ENCODE measurements at places on chromosomes 16 and 17.
A peak's percentile ranks its signal among the peaks of the same experiment; 100 is the strongest.

- DNase-seq = no peak
These were observed 27.9 kb downstream of the CPPED1 start for GRCh38 chr16:12775656-12776236.

- DNase-seq = no peak
These were observed 83.2 kb upstream of the GNAO1 start for GRCh38 chr16:56108056-56108471.

DNA sequence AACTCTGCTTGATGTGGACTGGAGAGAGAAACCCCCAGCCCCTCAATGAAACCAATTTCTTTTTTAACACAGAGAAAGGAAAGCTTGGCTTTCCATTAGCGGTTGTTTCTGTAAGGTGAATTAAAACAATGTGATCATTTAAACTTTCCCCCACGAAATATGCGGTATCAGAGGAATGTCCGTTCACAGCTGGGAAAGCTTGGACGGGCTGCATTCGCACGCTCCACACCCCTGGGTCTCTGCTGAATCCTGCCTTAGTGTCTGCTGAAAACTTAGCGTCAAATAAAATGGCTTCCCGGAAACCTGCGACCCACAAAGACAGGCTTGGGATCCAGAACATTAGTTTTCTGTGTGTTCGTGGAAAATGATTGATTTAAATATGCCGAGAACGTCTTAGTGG is 71.7 kb downstream of the C16orf95 start:
- DNase-seq = no peak

DNA sequence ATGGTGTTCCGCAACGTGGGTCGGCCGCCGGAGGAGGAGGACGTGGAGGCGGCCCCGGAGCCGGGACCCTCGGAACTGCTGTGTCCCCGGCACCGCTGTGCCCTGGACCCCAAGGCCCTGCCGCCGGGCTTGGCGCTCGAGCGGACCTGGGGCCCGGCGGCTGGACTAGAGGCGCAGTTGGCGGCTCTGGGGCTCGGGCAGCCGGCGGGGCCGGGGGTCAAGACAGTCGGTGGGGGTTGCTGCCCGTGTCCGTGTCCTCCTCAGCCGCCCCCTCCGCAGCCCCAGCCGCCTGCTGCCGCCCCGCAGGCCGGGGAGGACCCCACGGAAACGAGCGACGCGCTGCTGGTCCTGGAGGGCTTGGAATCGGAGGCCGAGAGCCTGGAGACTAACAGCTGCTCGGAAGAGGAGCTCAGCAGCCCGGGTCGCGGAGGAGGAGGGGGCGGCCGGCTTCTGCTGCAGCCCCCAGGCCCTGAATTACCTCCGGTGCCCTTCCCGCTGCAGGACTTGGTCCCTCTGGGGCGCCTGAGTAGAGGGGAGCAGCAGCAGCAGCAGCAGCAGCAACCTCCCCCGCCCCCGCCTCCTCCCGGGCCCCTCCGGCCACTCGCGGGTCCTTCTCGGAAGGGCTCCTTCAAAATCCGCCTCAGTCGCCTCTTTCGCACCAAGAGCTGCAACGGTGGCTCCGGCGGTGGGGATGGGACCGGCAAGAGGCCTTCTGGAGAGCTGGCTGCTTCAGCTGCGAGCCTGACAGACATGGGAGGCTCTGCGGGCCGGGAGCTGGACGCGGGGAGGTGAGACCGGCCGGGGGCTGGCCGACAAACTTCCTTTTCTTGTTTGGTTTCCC is 821 bp downstream of the SOCS7 start:
- DNase-seq = no peak

DNA sequence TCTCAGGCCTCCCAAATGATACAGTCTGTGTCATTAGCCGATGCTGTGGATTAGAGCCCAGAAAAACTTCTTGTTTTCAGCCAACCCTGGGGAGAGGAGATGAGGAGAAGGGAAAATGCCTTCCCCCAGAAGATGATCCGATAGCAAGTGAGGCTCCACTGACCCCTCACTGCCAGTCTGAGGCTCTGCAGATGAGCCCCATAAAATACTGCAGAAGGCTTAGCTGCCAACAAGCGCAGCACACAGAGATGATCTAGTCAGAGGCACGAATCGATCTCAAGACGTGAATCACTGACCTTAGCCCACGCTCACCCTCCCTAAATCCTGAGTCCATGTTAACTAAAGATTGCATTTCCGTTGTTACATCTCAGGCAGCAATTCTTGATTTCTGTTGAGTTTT is 31.5 kb downstream of the SALL1 start:
- no peak for DNase-seq

GRCh38 chr16:24116046-24116776 is 139.9 kb upstream of the CACNG3 start:
- no peak for DNase-seq

DNA sequence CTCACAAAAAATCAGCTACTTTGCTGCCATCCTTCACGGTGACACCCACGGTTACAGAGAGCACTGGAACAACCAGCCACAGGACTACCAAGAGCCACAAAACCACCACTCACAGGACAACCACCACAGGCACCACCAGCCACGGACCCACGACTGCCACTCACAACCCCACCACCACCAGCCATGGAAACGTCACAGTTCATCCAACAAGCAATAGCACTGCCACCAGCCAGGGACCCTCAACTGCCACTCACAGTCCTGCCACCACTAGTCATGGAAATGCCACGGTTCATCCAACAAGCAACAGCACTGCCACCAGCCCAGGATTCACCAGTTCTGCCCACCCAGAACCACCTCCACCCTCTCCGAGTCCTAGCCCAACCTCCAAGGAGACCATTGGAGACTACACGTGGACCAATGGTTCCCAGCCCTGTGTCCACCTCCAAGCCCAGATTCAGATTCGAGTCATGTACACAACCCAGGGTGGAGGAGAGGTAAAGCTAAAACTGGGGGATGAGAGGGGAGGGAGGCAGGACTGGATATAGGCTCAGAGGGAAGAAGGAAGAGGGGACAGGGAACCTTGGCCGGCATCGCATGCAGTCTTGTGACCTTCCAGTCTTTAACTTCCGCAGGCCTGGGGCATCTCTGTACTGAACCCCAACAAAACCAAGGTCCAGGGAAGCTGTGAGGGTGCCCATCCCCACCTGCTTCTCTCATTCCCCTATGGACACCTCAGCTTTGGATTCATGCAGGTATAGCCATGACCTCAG is 581 bp downstream of the CD68 start:
- no peak for DNase-seq

DNA sequence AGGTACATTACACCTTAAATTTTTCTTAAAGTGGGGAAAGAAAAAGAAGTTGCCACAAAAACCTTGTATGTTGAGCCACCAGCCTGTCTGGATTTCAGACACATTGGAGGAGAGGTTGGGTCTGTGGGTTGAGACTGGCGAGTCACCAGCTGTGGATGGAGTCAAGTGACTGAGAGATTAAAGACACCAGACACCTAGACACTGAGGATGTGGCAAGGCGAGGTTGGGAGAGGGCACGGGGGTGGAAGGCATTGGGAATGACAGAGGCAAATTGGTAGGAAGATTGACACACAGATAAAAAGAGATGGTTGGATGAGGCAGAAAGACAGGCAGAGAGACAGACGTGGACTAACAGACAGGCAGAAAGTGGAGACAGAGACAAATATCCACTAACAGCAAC is 49.6 kb downstream of the KCNJ12 start:
- DNase-seq = no peak

GRCh38 chr16:48820379-48820778 is 210.4 kb upstream of the N4BP1 start:
- DNase-seq = no peak

- DNase-seq = no peak
These were observed 32.4 kb downstream of the NDEL1 start for GRCh38 chr17:8468127-8468526.

DNA sequence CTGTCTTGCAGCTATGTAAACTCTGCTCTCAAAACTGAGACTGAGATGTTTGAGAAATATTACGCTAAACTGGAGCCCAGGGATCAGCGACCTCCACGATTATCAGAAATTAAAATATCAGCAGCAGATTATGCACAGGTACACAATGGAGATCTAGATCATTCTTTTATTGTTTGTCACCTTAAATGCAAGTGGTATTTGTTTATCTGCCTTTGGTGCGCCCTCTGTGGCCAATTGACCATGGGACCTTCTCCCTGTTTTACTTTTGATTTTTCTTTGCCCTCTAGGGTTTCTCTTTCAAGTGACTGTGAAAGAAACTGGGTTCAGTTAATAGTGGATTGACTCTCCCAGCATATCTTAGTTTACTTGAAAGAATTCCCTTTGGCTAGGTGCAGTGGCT is 42.1 kb downstream of the PRSS54 start:
- no peak for DNase-seq

- DNase-seq = no peak
These were observed 42.4 kb upstream of the MEAK7 start for GRCh38 chr16:84546669-84547545.

- DNase-seq = no peak
These were observed 111.9 kb downstream of the MRTFB start for GRCh38 chr16:14182999-14183398.

GRCh38 chr16:81432937-81433557 is 11.6 kb upstream of the CMIP start:
- no peak for DNase-seq

DNA sequence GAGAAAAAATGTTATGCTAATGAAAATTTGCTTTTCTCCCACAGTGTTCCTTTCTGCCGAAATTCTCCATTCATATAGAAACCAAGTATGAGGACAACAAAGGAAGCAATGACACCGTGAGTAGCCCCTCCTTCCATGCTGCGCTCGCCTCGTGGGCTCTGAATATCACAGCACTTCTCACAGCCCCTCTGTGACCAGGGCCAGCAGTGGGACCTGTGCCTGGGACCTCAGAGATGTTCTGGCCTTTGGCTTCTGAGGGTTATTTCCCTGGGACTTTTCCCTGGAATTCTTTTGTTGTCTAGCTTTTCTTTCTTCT is 139.6 kb upstream of the NOL11 start:
- DNase-seq = no peak

GRCh38 chr16:86984991-86985647 is 332.1 kb downstream of the C16orf95 start:
- DNase-seq = no peak

GRCh38 chr17:77398274-77398673 is 257.5 kb downstream of the SEC14L1 start:
- DNase-seq = no peak

DNA sequence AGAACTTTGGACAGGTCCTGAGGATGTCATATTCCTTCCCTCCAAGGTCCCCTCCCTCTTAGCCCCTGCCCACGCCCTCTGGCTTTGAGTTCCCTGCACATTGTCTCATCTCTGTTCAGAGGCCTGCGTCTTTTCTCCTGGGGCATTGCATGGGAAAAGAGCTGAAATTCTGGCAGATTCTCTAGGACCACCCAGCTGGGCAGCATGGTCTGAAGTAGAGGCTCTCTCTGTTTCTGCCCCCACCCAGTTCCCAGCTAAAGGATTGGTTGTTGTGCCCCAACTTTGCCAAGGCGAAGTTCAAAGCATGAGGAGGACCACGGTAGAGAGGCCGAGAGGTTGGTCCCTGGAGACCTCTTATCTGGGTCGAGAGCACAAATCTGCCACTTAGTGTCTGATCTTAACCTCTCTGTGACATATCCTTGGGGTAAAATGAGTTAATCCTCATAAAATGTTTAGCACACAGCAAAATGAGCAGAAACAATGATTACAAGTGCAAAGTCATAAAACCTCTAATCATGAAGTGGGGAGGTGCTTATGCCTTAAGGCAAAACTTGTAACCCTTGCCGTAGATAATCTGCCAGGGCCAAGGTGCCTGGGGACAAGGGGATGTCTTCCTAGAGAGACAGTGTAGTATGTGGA is 2.4 kb downstream of the ABAT start:
- no peak for DNase-seq

GRCh38 chr16:14321542-14321941 is 250.4 kb downstream of the MRTFB start:
- no peak for DNase-seq

GRCh38 chr16:83908798-83909197 is 9.9 kb downstream of the MLYCD start:
- no peak for DNase-seq

DNA sequence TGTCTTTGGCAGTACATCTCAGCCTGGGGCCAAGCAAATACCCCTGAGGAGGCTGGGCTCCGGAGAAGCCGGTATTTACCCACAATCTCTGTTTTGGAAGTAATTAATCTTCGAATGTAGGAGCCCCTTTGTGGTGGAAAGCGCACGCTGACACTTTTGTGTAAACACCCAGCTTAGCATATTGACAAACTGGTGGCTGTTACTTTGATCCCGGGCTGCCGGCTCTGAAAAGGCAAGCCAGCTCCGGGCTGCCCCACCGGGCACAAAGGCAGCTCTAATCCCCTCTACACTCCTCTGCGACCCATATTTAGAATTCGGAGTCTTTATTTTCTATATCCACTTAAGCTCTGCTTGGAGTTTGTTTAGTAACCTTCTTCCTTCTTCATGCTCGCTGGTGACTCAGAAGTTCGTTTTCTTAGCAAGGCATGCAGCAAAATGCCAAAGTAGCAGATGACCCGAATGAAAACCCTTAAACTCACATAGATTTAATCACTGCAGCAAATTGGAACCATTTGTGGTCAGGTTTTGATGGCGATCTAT is 144.0 kb upstream of the IRX3 start:
- DNase-seq = peak; percentile 40

GRCh38 chr17:28911411-28912045 is 8.6 kb upstream of the DHRS13 start:
- no peak for DNase-seq

DNA sequence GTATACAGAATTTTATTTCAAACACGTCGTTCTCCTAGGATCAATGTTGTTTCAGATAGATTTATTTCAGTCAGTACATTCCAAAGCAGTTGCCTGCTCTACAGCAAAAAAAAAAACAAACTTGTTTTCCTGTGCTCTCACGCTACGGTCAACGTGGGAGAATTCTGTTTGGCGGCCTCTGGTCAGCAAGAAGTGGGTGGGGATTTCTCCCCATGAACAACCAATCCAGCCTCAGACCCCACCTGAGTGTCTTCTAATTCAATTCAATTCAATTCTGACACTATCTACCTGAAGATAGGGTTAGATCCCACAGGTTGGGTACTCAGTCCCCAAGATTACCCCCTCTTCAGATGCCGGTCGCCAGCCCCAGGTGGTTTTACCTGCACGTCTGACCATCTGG is 22.1 kb downstream of the C17orf58 start:
- no peak for DNase-seq

DNA sequence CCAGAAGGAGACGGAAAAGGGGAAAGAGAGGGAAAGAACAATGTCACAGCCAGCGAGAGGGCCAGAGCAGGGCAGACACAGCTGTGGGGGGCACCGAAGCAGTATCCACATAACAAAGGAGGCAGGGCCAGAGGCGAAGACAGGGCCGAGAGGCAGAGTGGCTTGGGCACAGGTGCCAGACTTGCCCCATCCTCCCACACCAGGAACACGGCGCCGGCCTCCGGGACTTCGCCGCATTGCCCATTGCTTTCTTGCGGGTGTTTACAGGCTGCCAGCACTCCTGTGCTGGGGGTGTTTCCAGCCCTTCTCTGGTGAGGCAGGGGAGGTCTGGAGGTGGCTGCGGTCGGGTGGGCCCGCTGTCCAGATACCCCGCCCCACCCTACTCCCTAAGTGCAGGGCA is 78.0 kb downstream of the ENGASE start:
- DNase-seq = no peak

GRCh38 chr17:36856903-36857381 is 80.3 kb upstream of the LHX1 start:
- no peak for DNase-seq

GRCh38 chr17:50201276-50201854 is at the start of gene COL1A1:
COL1A1 (minus strand) TSS chr17:50201631; CDS start chr17:50201513, 118 bp downstream.
- DNase-seq = no peak

All from HS-5 (cell line).